ENCODE measurements at places on chromosomes 12 and 14.
A peak's percentile ranks its signal among the peaks of the same experiment; 100 is the strongest.

GRCh38 chr14:23069413-23069806, 12.1 kb upstream of the CDH24 start:
- no peak for DNase-seq

- no peak for DNase-seq
Measured at GRCh38 chr12:116480210-116480810, 78.9 kb upstream of the MAP1LC3B2 start.

GRCh38 chr12:57899010-57899662, 42.2 kb upstream of the ATP23 start:
- DNase-seq = no peak

DNA sequence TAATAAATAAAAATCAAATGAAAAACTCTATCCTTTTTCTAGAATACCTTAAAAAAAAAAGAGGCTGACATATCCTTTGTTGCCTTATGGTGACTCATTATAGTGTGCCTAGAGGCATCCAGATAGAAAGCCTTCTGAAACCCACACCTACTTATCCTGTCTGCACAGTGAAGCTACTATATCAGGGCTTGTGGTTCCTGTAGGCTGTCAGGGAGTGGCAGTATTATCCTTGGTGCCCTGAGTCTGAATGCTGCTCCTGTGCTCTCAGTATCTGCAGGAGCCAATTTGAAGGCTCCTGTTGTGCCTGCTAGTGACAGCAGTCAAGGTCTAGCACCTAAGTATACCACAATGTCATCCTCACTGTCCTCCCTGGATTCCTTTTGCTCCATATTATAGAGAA, 168.4 kb upstream of the AVPR1A start:
- DNase-seq = peak; percentile 27

All from SW 1271 (cell line).